ENCODE measurements at places on chromosomes 5 and 9.

DNA sequence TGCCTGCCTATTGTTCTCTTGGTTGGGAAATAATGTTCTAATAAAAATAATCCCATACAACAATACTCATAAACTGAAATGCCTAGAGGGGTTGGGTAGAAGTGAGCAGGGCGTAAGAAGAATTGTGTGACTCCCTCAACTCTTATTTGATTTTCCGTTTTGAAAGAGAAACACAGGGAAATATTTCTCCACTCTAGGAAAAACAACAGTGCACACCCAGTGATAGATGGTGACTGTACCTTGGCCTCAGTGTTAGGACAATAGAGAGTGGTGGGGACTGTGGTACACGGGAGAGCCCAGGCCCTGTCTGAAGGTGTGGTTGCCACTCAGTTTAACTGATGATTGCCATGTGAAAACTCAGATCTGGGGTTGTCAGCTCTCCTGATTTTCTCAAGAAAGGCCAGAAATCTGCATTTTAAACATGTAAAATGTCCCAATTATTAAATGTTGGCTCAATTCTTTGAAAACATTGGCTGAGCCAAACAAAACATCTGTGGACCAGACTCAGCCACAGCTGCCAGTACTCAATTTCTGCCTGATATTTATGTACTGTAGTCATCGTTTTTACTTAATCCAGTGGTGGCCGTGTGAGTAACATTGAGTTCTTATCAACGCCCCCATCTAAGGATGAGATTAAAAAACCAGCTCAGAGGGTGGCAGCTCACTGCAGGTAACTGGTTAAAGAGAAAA is 103.8 kb upstream of the ZNF618 start:
- no peak for DNase-seq

- no peak for DNase-seq
These were observed 78.2 kb downstream of the GTF3C4 start for GRCh38 chr9:132748450-132748849.

DNA sequence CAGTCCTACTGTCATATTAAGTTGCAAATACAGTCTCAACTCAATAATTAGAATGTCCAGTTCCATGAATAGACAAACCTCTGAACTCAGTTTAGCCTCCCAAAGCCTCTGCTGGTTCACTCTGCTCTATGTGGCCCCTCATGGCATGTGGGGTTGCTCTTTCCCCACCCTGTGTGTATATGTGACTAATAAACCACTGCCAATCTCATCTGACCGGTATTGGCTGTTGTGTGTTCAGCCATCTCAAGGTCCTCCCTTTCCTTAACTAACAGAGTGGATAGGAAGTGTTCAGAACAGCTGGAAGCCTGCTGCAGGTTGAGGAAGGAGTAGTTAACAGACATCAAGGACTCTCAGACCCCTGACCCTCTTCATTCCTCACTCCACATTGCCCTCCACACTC is 55.3 kb downstream of the IL33 start:
- no peak for DNase-seq

DNA sequence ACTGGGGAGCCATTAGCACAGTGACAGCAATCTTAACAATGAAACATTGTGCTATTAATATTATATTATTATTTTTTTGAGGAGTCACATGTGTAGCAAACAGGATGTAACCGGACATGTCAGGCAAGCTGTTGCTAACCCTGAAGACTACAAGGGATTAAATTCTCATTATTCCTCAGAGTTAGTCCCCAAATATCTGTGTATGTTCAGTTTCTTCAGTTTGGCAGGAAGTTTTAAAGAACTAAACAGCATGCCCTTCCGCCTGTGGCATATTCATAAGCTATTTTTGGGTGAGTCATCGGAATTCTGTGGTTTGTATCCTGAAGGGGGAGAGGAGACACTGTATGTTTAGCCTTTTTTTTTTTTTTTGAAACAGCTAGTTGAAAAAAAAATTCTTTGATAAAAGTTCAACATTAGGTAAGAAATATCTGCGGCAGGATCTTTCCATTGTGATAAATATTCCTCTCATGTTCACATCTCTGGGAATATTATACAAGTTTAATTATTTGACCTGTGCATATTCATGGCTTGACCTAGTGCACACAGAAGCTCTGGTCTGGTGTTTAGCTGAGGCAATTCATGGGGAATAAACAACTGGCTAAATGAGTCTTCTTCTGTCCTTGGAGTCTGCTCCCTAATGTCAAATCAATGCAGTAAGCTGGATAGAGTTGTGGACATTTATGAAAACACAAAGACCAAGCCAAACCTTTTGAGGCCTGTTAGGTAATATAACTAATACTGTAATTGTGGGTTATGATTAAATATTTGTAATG is 202.7 kb upstream of the CDKN2B start:
- no peak for DNase-seq

DNA sequence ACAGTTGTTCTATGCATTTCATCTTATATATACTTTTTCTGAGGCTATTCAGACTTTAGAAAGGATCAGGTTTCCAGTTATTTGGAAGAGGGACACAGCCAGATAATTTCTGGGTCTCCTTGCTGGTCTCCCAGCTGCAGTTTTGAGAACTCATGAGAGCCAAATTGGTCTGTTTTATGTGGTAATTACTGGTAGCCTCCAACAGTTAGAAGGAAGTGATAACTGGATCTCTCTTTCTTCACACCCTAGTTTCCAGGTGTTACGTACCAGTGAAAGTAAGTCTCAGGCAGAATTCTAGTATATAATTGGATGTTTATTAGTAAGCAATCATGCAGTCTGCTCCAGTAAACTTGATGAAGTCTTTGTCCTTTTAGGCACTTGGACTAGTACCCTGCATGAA is 63.2 kb upstream of the RPS23 start:
- DNase-seq, result no peak

DNA sequence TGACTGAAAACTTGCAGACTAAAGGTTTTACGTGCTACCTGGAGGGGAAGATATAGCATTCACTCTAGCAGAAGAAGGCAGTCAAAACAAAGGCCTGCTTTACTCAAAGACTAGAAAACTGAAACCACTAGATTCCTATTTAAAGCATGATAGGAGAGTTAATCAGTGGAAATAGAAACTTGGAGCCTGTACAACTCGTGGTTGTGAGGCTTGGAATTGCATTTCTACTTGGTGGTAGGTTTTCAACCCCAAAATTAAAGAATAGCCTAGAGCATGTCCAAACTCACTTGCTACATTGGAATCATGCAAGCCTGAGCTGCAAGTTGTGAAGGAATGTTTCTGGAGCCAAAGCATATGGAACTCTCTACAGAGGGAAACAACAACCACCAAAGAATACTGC is 1526.4 kb upstream of the NUDT12 start:
- DNase-seq, result no peak

DNA sequence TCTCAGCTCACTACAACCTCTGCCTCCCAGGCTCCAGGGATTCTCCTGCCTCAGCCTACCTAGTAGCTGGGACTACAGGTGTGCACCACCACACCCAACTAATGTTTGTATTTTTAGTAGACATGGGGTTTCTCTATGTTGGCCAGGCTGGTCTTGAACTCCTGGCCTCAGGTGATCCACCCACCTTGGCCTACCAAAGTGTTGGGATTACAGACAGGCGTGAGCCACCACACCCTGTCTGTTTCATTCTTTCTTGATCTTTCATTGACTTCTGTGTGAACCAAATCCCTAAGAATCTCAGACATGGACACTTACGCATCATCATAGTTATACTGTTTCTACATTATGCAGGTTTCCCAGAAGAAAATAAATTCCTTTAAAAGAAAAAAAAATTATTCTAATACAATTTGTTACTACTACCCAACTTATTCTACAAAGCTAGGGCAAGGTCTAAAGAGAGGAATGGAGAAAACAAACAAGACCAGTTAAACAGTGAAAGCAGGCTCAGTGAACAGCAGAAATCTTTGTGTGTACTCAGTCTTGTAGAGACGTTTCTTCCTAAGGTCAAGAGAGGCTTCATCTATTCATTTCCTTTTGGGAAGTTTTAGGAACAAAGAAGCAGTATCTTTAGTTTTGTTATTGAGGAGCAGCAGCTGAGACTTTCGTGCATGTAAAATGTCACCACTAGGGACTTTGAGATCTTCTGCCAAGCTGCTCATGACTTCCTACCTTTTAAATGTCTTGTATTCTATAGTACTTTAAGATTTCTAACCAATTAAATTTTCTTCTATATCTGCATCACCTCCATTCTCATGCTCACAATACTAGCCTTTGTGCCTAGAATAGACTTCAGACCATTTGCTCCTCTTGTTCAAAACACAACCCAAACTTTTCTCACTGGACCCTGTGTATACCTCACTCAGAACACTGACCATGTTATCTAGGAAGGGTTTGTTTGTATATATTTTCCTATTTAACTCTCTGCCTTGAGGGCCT is 5.6 kb upstream of the HMGCR start:
- DNase-seq, result no peak

DNA sequence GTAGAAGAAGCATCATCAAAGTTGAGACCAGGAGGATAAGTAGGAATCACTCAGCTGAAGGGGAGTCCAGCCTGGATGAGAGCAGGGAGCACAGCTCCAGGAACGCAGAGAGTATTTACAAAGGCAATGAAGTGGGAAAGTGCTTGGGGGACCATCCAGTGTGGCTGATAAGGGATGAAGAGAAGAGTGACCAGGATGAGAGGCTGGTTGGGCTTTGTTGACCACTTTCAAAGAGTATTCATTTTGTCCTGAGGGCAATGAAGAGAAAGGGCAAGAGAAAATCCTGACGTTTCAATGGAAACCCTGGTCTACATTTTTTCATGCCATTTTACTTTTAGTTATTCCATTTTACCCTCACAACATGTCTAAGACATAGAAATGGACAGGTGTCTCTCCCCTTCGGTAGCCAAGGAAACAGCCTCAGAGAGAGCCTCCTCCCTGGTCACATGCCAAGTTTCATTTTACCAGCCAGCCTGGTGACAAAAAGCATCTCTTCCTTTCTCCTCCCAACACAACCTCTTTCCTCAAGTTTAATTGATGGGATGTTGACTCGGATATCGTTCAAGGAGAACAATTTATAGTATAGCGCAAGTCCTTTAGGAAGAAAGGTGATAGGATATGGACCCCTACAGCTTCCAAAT is 492.7 kb upstream of the CLINT1 start:
- DNase-seq, result no peak

DNA sequence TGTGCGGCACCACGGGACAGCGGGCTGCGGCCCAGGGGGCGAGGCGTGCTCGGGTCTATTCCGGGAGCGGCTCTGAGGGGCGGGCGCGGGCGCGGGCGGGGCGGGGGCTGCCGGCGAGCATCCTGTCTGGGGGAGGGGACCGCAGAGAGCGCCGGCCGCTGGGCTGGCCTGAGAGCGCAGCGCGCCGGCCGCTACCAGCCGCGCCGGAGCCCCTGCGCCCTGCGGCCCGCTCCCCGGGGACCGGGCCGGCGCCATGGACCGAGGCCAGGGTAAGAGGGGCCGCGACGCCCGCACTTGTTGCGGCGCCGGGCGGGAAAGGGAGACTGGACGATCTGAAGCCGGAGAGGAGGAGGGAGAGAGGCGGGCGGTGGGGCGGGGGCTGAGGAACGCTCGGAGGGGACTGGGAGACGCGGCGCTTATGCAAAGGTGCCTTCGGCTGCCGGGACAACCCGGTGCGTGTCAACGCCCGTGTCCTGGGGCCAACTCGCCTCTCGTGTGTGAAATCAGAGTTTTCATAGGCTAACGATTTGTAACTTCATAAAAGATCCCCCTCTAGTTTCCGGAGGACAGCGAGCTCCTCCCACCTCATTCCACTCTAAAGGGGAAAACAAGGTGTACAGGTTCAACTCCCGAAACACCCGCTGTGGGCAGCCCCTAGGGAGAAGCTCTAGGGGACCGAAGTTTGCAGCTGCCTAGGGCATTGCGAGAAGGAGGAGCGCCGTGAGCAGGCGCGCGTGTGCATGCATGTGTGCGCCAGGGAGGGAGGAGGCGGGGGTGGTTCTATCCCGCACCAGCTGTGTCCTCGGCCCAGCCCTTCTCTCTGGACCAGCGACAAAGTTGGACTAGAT is at the start of gene AFAP1L1:
Gene AFAP1L1 (plus strand): TSS at position 144 of the 848 bp plus-strand sequence. CDS start 110 bp downstream, at position 254.
- no peak for DNase-seq

DNA sequence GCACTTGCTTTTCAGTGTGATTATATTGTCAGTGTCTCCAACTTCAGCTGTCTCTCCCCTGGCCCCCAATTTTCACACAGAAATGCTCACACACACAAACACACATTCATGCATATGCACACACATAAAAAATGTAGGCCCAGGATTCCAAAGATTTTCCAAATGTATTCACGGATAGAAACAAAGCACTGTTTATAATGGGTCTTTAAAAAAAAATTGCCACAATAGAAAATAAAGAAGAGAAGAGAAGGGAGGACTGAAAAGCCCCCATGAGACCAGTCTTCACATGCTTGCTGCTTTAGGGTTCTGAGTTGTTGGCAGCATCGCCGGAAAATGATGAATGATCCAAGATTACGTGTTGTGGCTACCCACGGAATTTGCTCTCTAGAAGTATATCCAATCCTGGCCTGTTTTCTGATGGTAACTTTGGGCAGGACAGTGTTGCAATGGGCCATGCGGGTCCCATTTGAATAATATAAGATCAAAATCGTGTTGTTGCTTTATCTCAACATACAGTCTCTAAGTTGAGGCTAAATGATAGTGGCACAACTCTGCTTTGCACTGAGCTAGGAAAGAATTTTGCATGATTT is 36.2 kb upstream of the ACO1 start:
- no peak for DNase-seq

DNA sequence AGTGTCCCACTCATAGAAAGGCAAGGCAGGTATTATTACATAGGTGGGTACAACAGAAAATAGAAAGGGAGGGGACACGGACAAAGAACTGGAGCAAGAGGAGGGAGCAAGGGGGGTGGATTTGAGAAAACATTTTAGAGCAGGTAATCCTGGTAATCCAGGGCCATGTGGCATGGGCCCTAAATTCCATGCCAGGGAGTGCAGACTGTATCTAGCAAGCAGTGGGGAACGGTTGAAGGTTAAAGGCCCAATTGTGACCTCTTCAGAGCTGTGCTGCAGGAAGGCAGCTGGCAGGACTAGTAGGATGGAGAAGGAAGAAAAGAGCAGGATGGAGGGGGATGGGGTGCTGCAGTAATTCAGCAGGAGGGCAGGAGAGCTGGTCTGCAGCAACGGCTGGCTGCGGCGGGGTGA is 75.2 kb downstream of the PDE6A start:
- no peak for DNase-seq

GRCh38 chr5:59485107-59485506 is 408.4 kb downstream of the PDE4D start:
- DNase-seq, result no peak
